ENCODE measurements at places on chromosomes 13 and 19.

DNA sequence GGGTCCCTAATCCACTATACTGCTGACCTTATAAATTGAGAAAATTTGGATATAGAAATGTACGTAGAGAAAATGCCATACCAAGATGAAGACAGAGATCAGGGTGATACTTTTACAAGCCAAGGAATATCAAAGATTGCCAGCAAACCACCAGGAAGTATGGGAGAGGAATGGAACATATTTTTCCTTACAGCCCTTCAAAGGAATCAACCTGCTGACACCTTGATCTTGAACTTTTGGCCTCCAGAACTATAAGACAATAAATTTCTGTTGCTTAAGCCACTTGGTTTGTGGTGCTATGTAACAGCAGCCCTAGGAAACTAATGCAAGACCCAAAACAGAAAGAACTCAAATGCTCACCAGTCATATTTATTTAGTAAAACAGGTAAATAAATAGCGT is 10.3 kb upstream of the NDFIP2 start:
- DNase-seq, result no peak
- no peaks in the 10 kb centered on the region for H3K4me1 ChIP-seq
- no peak overlapping the region for H3K4me3 ChIP-seq

DNA sequence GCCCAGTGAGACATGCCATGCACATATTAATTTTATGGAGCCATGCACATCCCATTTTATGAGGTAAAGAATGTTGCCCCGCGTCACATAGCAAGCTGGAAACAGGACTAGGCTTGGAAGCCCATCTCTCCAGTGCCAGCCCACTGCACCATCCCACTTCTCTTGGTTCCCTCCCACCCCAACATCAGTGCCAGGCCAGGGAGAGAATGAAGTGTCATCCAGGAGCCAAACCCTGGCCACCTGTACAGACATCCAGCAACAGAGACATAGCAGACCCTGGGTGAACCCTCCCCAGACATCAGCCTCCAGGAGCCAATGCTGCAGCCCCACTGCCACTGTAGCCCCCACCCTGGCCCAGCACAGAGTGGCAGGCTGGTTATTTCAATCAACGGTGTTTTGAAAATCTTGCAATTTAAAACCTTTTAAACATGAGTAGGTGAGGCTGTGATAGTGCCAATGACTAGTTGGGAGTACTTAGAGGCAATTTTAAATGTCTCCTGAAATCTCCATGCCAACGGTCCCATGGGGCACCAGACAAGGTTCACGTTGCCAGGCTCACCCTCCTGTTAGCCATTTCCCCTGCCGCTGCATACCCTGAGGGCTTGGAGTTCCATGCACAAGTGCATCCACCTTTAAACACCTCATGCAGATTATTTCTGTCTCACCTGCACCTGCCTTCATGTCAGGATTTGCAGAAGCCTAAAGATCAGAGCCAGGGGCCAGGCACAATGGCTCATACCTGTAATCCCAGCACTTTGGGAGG is 34.7 kb downstream of the VSTM2B start:
- H3K36me3 ChIP-seq, result no peaks in the 10 kb centered on the region
- H3K4me3 ChIP-seq, result no peak overlapping the region
- H3K27me3 ChIP-seq, result no peaks in the 10 kb centered on the region
- H3K4me1 ChIP-seq, result no peaks in the 10 kb centered on the region

- H3K27ac ChIP-seq, result no peak overlapping the region
- H3K27me3 ChIP-seq, result no peaks in the 10 kb centered on the region
- H3K36me3 ChIP-seq, result no peaks in the 10 kb centered on the region
Measured at GRCh38 chr19:46330319-46330918, 16.5 kb upstream of the PPP5C start.

- no peaks in the 10 kb centered on the region for H3K27me3 ChIP-seq
- H3K36me3 ChIP-seq, result no peaks in the 10 kb centered on the region
- no peak within 1 kb of the TSS for H3K27ac ChIP-seq
- H3K4me1 ChIP-seq, result peaks cover 37% of the 10 kb centered on the region
- DNase-seq, result peak; percentile 62
- peak within 1 kb of the TSS; percentile 6 for H3K4me3 ChIP-seq
Measured at GRCh38 chr19:45498411-45499195, at the start of gene PPM1N. Gene PPM1N, plus strand, starts transcription at chr19:45498443. Its CDS starts 30 bp downstream, at chr19:45498473.

DNA sequence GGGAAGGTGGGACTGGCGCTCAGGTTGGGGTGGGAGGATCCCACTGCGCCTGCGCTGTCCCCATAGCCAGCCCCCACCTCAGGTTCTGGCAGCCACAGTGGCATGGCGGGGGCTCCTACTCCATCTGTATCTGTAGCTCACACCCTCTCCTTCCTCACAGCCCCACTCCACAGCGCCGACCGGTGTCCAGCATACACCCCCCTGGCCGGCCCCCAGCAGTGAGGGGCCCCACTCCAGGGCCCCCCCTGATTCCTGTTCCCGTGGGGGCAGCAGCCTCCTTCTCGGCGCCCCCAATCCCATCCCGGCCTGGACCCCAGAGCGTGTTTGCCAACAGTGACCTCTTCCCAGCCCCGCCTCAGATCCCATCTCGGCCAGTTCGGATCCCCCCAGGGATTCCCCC is 6.0 kb downstream of the TMED1 start:
- no peak overlapping the region for H3K4me3 ChIP-seq
- no peak overlapping the region for H3K27ac ChIP-seq
- H3K27me3 ChIP-seq, result no peaks in the 10 kb centered on the region
- H3K4me1 ChIP-seq, result peaks cover 1% of the 10 kb centered on the region
- no peak for DNase-seq

DNA sequence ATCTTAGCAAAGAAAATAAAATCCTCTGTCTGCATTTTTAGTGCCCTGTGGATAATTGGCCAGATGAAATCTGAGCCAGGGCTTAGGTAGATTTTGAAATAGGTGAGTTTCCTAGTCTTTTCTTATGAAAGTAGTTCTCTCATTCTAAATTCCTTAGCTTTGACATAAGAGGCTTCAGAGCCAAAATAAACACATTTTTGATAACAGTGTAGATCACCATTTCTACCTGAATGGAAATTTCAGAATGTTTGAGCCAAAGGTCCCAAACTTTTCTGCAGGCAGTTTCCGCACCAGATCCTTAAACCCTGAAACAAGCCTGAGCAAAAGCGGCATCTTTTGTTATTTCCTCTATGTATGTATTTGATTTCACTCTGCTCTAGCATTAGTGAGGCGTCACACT is 551.2 kb downstream of the EFNB2 start:
- H3K4me3 ChIP-seq, result no peak overlapping the region
- H3K27me3 ChIP-seq, result no peaks in the 10 kb centered on the region
- no peaks in the 10 kb centered on the region for H3K36me3 ChIP-seq
- no peak for DNase-seq

GRCh38 chr13:102875256-102875655 is 29.4 kb downstream of the ERCC5 start:
- H3K27ac ChIP-seq, result no peak overlapping the region
- no peak for DNase-seq
- H3K4me1 ChIP-seq, result peaks cover 8% of the 10 kb centered on the region
- H3K4me3 ChIP-seq, result no peak overlapping the region
- no peaks in the 10 kb centered on the region for H3K27me3 ChIP-seq
- H3K36me3 ChIP-seq, result peaks cover 35% of the 10 kb centered on the region

GRCh38 chr13:104357174-104357573 is 1291.0 kb upstream of the SLC10A2 start:
- H3K36me3 ChIP-seq, result no peaks in the 10 kb centered on the region
- DNase-seq, result no peak
- H3K27ac ChIP-seq, result no peak overlapping the region
- no peaks in the 10 kb centered on the region for H3K4me1 ChIP-seq
- H3K4me3 ChIP-seq, result no peak overlapping the region

GRCh38 chr13:111978546-111978945 is 88.4 kb upstream of the SOX1 start:
- H3K36me3 ChIP-seq, result no peaks in the 10 kb centered on the region
- H3K4me1 ChIP-seq, result no peaks in the 10 kb centered on the region
- H3K4me3 ChIP-seq, result no peak overlapping the region
- H3K27ac ChIP-seq, result no peak overlapping the region
- no peaks in the 10 kb centered on the region for H3K27me3 ChIP-seq

GRCh38 chr13:97512732-97513131 is 78.8 kb downstream of the RAP2A start:
- no peaks in the 10 kb centered on the region for H3K36me3 ChIP-seq
- no peak overlapping the region for H3K4me3 ChIP-seq
- no peaks in the 10 kb centered on the region for H3K27me3 ChIP-seq
- no peaks in the 10 kb centered on the region for H3K4me1 ChIP-seq

DNA sequence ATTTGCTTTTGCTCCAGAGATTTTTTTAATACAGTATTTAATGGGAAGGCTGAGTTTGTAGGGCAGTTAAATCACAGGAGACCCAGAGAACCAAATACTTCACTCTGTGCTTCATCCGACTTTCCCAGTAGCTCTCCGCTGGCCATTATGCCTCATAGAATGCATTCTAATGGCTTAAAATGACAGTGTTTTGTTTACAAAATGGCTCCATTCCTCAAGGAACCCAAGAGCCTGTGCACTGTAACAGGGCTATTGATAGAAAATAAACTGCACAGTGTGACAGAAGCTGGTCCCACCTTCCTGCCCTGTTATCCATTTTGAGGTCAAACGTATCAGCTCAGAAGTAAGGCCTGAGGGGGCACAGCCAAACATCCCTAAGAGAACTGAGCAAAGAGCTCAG is 136.5 kb downstream of the RAP2A start:
- no peak for DNase-seq
- no peak overlapping the region for H3K4me3 ChIP-seq
- no peaks in the 10 kb centered on the region for H3K4me1 ChIP-seq
- no peaks in the 10 kb centered on the region for H3K27me3 ChIP-seq
- no peak overlapping the region for H3K27ac ChIP-seq

GRCh38 chr19:31841755-31842154 is 492.5 kb upstream of the TSHZ3 start:
- no peaks in the 10 kb centered on the region for H3K36me3 ChIP-seq
- no peak for DNase-seq
- H3K4me3 ChIP-seq, result no peak overlapping the region

DNA sequence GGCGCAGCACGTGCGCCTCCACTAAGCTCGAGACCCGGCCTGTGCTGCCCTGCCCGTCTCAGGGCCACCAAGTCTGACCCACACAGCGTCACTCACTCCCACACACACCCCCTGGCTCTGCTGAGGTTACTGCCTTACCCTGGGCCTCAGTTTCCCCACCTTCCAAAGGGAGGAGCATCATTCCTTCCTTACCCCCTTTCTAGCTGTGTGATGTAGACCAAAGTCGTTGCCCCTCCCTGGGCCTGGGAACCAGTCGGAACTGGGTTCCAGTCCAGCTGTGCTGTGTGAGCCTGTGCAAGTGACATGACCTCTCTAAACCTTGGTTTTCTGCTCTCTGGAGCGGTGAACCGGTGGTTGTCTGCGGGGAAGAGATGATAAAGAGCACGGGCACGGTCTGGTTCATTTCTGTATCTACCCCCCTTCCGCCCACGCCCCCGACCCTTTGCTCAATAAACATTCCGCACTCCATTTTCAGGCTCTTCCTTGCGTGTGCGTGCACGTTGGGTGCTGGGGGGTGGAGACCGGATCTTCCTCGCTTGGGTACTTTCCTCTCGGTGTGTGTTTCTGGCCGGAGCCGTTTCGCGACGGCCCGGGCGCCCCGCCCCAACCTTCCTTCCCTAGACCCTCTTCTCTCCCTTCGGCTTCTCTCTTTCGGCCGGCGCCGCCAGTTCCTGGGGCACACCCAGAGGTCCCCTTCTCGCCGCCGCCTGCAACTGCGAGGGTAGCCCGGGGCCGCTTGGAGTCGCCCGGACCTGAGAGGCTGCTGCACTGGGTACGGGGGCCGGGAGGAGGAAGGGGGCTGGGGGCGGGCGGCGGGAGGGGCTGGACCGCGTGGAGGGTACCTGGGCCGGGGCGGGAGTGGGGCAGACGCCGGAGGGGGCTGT is at the start of gene ZNF581:
Gene ZNF581, plus strand, starts transcription at position 647 of the 884 bp plus-strand sequence. CDS start 923 bp downstream, outside the sequence.
- peaks cover 7% of the 10 kb centered on the region for H3K36me3 ChIP-seq
- peaks cover 46% of the 10 kb centered on the region for H3K4me1 ChIP-seq
- H3K4me3 ChIP-seq, result peak within 1 kb of the TSS; percentile 53
- no peaks in the 10 kb centered on the region for H3K27me3 ChIP-seq
- H3K27ac ChIP-seq, result peak within 1 kb of the TSS; percentile 69
- DNase-seq, result peak; percentile 78

GRCh38 chr13:99288089-99288488 is 19.1 kb downstream of the GPR183 start:
- peaks cover 95% of the 10 kb centered on the region for H3K4me1 ChIP-seq
- H3K27ac ChIP-seq, result peak overlapping the region; percentile 18
- H3K27me3 ChIP-seq, result no peaks in the 10 kb centered on the region
- no peak overlapping the region for H3K4me3 ChIP-seq
- peaks cover 6% of the 10 kb centered on the region for H3K36me3 ChIP-seq

- no peaks in the 10 kb centered on the region for H3K4me1 ChIP-seq
- no peak for DNase-seq
- no peaks in the 10 kb centered on the region for H3K27me3 ChIP-seq
- no peaks in the 10 kb centered on the region for H3K36me3 ChIP-seq
Measured at GRCh38 chr19:38036707-38037611, 130.0 kb downstream of the SIPA1L3 start.

DNA sequence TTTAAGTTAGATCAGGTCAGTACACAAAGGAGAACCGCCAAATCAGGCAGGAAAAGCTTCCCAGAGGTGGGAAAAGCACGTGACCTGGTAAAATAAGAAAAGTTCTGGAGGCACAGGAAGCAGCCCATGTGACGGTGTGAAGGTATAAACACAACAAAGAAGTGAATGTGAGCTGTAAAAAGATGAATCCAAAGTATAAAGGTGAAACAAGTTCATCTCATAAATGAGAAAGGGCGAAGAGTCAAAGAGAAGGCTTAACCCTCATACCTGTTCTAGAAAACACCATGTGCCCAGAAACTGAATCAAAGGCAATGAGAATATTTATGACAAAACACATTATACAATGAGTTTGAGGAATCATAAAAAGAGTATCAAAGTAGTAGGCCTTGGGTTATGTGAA is 47.0 kb downstream of the USP12 start:
- H3K27ac ChIP-seq, result no peak overlapping the region
- no peaks in the 10 kb centered on the region for H3K36me3 ChIP-seq
- DNase-seq, result no peak
- H3K4me3 ChIP-seq, result no peak overlapping the region
- H3K27me3 ChIP-seq, result no peaks in the 10 kb centered on the region

DNA sequence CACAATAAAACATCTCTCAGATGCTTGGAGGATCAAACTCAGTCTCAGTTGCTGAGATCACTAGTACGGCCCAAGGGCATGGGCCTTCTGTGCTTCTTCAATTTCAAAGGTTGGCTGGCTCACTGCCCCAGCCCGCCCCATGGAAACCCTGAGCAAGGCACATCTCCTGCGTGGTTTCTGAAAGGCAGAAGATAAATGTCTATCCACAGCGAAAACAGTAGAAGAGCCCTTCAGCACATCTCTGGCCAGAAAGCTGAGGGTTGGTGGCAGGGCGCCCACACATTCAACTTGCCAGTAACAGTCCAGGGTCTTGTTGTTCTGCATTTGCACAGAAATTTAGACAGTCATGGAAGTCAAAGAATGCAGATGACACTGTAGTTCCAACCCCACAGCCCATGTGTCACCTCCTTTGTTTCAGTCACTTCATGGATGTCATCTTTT is 24.0 kb upstream of the KATNAL1 start:
- H3K36me3 ChIP-seq, result no peaks in the 10 kb centered on the region
- DNase-seq, result no peak
- no peaks in the 10 kb centered on the region for H3K27me3 ChIP-seq
- no peak overlapping the region for H3K27ac ChIP-seq
- H3K4me3 ChIP-seq, result no peak overlapping the region

- DNase-seq, result no peak
- H3K36me3 ChIP-seq, result no peaks in the 10 kb centered on the region
- H3K27me3 ChIP-seq, result no peaks in the 10 kb centered on the region
- no peaks in the 10 kb centered on the region for H3K4me1 ChIP-seq
Measured at GRCh38 chr13:82202398-82202797, 1679.9 kb downstream of the SLITRK1 start.

- H3K27me3 ChIP-seq, result no peaks in the 10 kb centered on the region
- DNase-seq, result no peak
- H3K27ac ChIP-seq, result no peak overlapping the region
- H3K4me3 ChIP-seq, result no peak overlapping the region
- no peaks in the 10 kb centered on the region for H3K4me1 ChIP-seq
Measured at GRCh38 chr19:596263-596655, 6.6 kb downstream of the HCN2 start.

All from CD4-positive, alpha-beta memory T cell (primary cell).